ENCODE measurements at places on chromosomes 1 and 21.

GRCh38 chr1:213987422-213987926 is 299 bp upstream of the PROX1 start:
- DNase-seq, result peak; percentile 96

- no peak for DNase-seq
Measured at GRCh38 chr1:240970253-240970652, 358.3 kb upstream of the GREM2 start.

GRCh38 chr1:26960625-26960966 is 328 bp upstream of the KDF1 start:
- no peak for DNase-seq

DNA sequence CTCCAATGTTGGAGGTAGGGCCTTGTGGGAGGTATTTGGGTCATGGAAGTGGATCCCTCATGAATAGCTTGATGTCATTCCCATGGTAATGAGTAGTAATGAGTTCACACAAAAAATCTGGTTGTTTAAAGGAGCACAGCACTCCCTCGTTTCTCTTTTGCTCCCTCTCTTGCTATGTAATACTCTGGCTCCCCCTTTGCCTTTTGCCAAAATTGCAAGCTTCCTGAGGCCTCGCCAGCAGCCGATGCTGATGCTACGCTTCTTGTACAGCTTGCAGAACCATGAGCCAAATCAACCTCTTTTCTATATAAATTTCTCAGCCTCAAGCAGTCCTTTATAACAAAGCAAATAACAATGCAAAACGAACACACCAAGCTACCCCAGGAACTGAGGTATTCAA is 80.9 kb downstream of the LHX9 start:
- DNase-seq, result no peak

DNA sequence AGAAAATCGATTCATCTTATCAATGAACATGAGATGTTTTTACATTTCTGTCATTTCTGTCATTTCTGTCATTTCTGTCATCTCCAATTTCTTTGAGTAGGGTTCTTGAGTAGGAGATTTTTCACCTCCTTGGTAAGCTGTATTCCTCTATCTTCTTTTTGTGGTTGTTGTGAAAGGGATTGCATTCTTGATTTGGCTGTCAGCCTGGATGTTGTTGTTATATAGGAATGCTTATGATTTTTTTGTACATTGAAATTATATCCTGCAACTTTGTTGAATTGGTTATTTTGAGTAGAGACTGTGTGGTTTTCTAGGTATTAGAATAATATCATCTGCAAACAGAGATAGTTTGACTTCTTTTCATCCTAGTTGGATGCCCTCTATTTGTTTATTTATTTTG is 1233.7 kb downstream of the PLA2G4A start:
- no peak for DNase-seq

DNA sequence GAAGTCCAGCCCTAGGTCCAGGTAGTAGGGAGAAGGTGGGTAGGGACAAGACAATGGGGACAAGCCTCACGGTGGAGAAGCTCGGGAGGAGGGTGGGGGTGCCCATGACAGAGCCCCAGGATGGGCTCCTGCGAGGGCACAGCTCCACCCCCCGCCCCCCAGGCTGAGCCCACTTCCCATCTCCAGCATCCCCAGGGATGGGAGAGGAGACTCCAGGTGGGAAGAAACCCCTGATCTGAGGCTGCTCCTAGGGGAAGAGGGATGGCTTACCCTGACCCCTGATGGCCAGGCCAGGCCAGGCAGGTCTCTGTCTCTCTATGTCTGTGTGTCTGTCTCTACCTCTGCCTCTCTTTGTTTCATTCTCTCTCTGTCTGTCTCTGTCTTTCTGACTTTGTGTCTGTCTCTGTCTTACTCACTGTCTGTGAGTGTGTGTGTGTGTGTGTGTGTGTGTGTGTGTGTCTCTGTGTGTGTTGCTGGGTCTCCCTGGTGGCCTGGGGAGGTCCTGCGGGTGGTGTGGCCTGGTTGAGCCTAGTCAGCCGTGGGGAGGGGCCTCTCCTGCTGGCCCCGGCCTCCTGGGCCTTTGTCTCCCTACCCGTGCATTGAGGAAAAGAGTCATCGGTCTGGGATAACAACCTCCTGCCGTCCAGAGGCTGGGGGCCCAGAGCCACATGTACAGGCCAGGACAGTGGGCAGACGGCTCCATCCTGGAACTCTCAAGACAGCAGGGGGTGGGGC is 45.7 kb downstream of the WNT9A start:
- DNase-seq, result no peak

- no peak for DNase-seq
Measured at GRCh38 chr1:24535778-24536177, 20.1 kb upstream of the NCMAP start.

GRCh38 chr21:44356636-44357035 is 3.2 kb downstream of the TRPM2 start:
- DNase-seq, result no peak

- DNase-seq, result peak; percentile 21
Measured at GRCh38 chr1:86155807-86156565, 586 bp downstream of the COL24A1 start.

- DNase-seq, result no peak
Measured at GRCh38 chr21:26836528-26836927, 8.7 kb downstream of the ADAMTS1 start.

GRCh38 chr1:96845464-96845863 is 123.9 kb downstream of the PTBP2 start:
- DNase-seq, result peak; percentile 19
